Stimulated activated CD4-positive, alpha-beta T cell treated with anti-CD3 and anti-CD28 coated beads, Interleukin-4, amount 100 ng/mL, for 1 hour (primary cell): ENCODE measurements at places on chromosomes 3 and 15.
A peak's percentile ranks its signal among the peaks of the same experiment; 100 is the strongest.

GRCh38 chr15:59492389-59493377, 54.7 kb downstream of the FAM81A start:
- DNase-seq, result peak; percentile 45

GRCh38 chr15:39406485-39406884, 174.4 kb upstream of the THBS1 start:
- no peak for DNase-seq

- no peak for DNase-seq
Measured at GRCh38 chr3:79587150-79587549, 180.6 kb downstream of the ROBO1 start.

GRCh38 chr3:127064391-127065137, 81.6 kb downstream of the PLXNA1 start:
- no peak for DNase-seq

DNA sequence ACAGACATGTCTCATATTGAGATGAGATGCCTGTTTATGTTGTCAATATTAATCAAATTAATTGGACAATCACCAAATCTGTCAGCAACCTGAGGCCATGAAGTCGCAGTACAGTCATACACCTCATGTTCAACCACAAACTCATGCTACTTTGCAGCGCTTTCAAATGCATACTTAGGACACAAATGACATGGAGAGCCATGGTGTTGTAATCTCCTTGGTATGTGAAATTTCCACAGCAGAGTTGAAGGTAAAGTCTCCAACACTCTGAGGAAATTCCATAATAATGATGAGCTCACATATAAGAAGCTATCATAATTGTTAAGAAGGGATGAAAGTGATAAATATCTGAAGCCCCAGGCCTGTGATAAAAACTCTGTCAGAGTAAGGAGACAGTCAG, 873.9 kb downstream of the MCTP2 start:
- DNase-seq, result no peak

- DNase-seq, result no peak
Measured at GRCh38 chr3:134333522-134334181, 40.6 kb downstream of the AMOTL2 start.

DNA sequence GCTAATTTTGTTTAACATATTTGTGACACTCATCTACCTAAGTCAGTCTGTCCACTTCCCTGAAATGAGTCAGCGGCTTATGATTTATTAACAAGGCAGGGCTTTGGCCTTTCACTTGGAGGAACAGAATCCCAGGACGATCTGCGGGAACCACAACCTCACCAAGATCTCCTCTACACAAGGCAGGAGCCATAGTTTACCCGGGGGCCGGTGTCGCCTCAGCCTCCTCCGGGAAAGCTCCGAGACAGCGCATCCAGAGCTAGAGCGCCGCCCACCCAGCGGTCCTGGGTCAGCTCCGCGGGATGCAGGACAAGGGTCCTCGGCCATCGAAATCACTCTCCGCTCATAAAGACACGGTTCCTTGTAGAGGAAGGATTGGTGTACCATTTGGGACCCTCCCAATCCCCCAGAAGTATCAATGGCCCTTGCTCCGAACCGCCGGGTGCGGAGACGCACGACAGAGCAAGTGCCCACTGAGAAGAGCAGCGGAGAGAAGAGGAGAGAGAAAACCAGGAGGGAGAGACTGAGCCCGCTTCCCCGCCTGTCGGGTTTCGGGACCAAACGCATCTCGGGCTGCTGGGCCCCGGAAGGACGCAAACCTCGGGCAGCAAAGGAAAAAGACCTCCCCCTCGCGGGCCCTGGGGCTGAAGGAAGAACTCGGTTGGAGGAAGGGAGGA, 13.1 kb upstream of the ALCAM start:
- no peak for DNase-seq
